ENCODE measurements at places on chromosomes 7 and 10.

DNA sequence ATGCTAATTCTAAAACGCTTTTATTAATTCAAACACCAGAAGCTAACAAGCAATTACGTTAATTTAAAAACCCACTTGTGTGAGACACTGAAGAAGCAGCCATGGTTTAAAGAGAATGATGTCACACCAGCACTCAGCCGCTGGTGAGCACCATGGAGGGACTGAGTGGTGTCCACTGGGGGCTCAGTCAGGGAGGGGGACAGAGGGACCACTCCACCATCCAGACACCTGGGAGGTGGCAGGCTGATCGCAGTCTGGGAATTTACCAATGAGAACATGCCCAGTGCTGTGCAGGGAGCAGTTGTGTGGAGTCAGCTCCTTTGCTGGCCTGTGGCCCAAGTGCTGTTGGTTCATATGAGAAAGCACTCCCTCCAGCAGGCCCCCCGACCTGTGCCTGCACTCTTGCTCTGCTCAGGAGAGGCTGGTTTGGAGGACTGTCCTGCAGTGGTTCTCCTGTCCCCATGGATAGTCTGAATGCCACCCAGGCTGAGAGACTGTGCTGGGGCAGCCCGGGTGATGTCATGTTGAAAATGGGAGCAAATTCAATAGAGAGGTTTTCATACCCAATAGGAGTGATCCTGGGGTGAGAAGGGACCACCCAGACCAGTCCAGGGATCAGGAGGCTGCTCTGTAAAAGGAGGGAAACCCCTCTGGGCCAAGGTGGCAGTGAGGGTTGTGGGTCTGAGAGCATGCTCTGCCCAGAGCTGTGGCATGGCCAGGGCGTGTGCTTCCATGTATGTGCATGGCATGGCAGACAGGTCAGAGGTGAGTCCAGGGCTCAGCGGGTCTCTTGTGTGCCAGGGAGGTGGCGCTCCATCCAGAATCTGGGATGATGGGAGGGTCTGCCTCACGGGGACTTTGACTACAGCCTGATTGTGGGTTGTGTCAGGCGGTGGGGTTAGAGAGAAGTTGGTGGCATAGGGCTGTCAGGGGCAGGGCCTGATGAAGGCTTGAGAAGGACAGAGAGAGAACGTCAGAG lies 12.7 kb downstream of the ADCY1 start:
- DNase-seq, result no peak

- no peak for DNase-seq
Measured at GRCh38 chr10:32889631-32890212, 68.3 kb downstream of the ITGB1 start.

DNA sequence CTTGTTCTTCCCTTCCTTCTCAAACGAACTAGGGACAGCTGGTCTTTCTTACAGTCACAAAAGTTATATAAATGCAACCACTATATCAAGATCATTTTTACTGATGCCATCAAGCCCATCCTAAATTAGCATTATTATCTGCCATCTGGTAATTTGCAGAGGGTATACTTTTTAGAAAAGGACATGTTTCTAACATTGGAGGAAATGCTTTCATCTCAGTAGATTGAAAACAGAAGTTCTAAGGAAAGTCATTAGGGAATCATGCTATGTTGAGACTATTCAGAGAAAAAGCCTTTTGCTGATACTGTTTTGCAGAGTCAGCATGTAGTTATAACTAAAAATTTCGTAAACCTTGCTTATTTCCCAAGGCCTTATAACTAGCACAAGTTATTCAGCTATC lies 146.7 kb downstream of the WNT2 start:
- no peak for DNase-seq

GRCh38 chr10:103645141-103646054 lies 151.9 kb downstream of the NEURL1 start:
- no peak for DNase-seq

GRCh38 chr10:81978238-81978637 lies 103.2 kb downstream of the NRG3 start:
- no peak for DNase-seq

DNA sequence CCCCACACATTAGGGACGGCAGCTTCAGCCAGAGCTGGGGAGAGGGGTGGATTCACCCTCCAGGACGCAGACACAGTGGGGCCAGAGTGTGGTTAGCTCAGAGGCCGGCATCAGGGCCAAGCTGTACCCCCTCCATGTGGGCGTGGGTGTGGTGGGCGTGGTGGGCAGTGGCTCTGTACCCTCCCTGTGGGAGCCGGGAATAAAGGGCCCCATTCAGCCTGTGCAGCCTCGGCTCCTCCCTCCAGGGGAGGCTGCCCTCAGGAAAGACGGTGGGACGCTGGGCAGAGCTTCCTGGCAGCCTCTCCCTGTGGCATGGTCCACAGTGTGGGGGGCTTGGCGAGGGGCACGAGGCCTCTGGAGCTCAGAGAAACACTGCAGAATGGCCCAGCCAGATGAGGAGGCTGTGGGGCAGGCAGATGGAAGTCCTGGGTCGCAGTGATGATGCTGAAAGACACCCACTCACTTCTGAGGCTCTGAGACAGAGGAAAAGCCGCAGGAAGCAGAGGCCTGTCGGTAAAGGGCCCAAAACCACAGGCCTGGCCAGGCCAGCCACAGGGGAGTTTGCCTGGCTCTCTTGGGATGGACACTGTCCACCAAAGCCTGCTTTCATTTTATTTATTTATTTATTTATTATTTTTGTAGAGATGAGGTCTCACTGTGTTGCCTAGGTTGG lies 108.0 kb downstream of the SH3PXD2A start:
- no peak for DNase-seq

DNA sequence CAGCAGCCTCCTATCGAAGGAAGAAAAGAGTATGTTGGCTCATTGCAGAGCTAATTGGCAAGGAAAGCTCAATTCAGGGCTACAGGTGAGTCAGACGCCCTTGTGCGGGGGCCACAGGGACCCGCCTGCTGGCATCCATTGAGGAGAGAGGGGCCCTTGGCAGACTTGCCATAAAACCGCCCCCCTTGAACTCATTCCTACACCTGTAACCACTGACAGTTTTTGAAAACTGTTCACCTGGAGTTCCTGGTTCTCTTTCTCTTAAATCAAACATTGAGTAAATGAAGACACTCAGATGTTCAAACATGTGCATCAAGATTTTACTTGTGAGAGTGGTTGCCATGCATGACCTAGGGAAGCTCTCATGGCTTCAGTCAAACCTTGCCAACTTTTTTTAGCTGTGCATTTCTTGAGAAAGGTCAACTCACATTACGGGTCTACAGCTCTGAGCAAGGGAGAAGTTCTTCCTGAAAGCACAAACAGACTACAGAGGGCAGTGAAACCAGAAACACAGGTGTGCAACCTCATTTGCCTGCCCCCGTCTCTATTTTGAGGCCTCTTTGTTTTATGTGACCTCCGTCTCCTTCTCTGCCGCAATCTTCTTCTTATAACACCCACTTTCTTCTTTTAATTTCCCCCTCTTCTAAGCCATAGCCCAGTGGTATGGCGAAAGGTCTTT lies 87.8 kb downstream of the TBXAS1 start:
- peak; percentile 16 for DNase-seq

DNA sequence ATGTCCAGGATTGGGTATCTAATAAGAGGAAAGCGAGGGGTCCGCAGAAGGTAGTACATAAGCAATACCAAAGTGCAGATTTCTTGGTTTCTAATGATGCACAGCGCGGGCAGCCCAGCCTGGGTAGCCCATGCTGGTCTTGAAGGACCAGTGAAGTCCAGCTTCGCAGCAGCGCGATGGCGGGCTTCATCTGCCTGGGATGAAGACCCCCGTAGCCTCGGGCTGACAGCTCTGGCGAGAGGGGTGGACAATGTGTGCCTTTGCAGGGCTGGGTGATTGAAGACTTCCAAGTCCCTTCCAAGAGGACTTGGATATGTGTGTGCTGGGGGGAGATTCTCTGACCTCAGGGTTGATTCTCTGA lies 2.2 kb downstream of the SORCS3 start:
- no peak for DNase-seq

DNA sequence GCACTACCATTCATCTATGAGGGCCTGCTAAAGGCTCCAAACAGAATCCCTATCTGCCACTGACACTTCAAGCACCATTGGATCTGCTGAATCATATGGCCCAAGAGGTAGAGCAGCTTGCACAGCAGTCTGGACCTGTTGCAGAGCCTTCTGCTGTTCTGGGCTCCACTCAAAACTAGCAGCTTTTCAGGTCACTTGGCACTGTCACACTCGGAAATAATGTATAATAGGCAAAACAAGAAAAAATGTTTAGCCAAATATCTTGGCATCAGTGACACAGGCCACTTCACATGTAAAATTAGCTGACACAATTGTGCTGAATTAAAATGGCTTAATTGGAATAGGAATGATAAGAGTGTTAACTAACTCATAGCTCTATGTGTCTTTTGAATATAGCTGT lies 1182.9 kb upstream of the LRRTM3 start:
- no peak for DNase-seq
